ENCODE measurements at places on chromosomes 1 and 21.

GRCh38 chr1:13807209-13807608 lies 107.2 kb downstream of the PRDM2 start:
- DNase-seq, result no peak

- DNase-seq, result no peak
Observed at GRCh38 chr1:30888391-30888790, 20.2 kb downstream of the SDC3 start.

DNA sequence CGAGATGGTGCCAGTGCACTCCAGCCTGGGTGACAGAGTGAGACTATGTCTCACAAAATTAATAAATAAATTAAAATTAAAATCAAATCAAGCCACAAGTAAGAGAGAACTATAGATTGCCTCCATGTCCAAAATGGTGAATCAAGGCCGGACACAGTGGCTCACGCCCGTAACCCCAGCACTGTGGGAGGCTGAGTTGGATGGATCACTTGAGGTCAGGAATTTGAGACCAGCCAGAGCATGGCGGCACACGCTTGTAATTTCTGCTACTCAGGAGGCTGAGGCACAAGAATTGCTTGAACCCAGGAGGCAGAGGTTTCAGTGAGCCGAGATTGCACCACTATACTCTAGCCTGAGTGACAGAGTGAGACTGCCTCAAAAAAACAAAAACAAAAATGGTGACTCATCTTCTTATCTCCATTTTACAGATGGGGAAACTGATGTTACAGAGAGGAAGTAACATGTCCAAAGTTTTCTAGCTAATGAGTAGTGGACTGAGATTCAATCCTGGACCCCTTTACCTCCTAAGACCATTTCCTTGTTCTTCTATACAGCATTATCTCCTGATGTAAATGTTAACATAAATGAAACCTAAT lies 99.0 kb upstream of the HNRNPU start:
- DNase-seq, result no peak

DNA sequence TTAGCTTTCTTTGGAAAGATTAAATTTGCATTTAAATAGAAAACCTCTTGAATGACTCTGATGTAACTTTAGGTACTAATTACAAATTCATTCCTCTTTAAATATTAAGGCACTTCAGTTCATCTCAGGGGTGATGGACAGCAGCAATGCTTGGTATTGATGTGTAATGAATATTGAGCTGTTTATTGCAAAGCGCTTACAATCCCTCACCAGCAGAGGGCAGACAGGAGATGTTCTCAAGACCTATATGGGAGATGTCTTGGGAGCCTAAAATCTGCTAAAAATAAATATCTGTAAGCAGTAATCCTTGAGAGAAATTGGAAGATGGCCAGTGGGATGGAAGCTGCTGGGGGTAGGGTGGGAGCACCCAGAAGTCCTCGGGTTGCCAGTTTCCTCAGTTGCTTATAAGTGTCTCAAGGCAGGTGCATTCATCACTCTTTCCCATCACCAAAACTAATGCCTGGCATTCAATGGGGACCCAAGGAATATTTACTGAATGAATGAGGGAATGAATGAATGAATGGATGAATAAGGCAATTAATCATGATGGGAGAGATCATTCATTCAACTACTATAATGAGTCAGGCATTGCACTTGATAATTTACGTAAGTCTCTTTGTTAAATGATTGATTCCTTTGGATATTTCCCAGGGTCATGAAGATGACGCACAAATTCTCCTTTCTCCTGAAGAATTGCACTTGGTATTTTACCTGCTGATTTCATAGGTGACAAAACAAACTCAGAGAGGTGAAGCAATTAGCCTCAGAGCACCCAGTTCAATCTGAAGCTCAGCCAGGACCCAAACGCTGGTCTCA lies 2.3 kb downstream of the KLHDC8A start:
- DNase-seq, result peak; percentile 55

- DNase-seq, result no peak
Observed at GRCh38 chr1:230618537-230618936, 23.7 kb upstream of the COG2 start.

- DNase-seq, result no peak
Observed at GRCh38 chr1:247530785-247531184, 5.5 kb downstream of the OR2C3 start.

- DNase-seq, result no peak
Observed at GRCh38 chr21:41847066-41847804, 31.9 kb downstream of the PRDM15 start.

Measured in SHP77 (cell line).